ENCODE measurements at places on chromosomes 12 and 14.

- DNase-seq, result no peak
Observed at GRCh38 chr12:20885116-20885515, 74.6 kb downstream of the SLCO1B3 start.

- DNase-seq, result no peak
Observed at GRCh38 chr14:66662374-66662773, 154.4 kb downstream of the GPHN start.

- DNase-seq, result no peak
Observed at GRCh38 chr12:29350080-29350479, 30.9 kb downstream of the ERGIC2 start.

DNA sequence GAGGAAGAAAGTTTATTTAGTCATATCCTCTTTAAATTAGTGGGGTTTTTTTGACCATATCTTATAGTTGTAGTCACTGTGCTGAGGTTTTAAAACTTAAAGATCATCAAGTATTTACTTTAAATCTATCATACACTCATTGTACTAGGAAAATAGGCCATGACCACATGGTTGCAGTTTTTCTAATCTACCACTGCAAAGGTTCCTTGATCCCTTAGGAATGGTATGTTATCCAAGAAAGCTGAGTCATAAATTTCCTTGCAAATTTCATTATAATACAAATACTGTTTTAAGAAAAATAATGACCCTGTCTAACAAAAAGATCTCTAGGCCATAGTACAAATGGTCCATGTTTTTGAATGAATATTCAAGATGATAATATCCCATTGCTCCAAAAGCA lies 74.7 kb downstream of the DBX2 start:
- no peak for DNase-seq

- no peak for DNase-seq
Observed at GRCh38 chr12:32566663-32567295, 112.3 kb upstream of the DNM1L start.

- peak; percentile 54 for DNase-seq
Observed at GRCh38 chr12:116066381-116067230, 210.9 kb downstream of the MED13L start.

GRCh38 chr14:72104011-72104613 lies 171.9 kb downstream of the RGS6 start:
- peak; percentile 10 for DNase-seq

DNA sequence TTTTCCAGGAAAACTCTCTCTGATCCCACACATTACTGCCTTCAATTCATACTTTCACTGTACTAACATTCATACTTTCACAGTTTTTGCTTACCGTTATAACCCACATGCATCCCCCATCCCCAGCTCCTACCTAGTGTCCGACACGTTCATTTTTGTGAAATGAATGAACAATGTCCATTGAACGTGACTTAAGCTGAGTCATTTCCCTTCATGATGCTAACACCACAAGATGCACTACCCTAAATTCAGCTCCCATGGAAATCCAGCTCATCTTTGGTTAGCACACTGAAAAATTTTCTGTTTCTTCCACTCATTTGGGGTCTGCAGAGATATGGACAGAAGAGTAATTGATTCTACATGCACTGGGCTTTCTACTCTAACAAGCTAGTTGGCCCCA lies 84.7 kb downstream of the GALNT4 start:
- no peak for DNase-seq

- DNase-seq, result no peak
Observed at GRCh38 chr14:74685921-74686678, 26.8 kb downstream of the AREL1 start.

DNA sequence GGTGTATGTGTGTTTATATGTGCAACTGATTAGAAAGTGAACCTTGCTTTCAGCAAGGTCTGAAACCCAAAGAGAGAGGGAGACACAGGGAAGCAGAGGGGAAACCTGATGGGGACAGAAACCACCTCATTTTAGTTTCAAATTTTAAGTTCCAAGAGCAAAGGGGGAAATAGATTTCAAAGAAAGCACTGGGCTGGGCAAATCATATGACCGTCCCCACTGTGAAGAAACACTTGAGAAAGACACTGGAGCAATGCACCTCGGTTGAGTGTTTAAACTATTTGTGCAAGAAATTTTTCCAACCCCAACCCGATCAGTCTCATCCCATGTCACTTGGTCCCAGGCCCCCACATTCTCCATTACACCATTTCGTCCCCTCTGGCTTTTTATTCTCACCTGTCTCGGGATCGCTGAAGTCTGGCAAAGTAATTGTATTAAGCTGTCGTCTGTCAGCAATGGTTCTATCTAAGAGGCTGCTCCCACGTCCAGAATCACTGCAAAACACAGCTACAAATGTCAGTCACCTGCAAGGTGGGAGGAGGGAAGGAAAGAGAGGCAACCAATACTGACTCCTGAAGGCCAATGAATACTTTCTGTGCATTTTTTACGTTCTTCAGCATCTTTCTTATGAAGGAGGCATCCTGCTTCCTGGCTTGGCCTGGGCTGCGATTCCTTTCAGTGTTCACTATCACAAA lies 205.7 kb downstream of the TTC7B start:
- no peak for DNase-seq

GRCh38 chr12:4483885-4484823 lies 38.5 kb upstream of the FGF6 start:
- no peak for DNase-seq

- DNase-seq, result peak; percentile 28
Observed at GRCh38 chr12:119666226-119666795, 1.6 kb upstream of the PRKAB1 start.

- DNase-seq, result no peak
Observed at GRCh38 chr14:67541448-67542387, 8.6 kb downstream of the PLEKHH1 start.

- DNase-seq, result no peak
Observed at GRCh38 chr14:69841656-69842055, 37.6 kb upstream of the SMOC1 start.

DNA sequence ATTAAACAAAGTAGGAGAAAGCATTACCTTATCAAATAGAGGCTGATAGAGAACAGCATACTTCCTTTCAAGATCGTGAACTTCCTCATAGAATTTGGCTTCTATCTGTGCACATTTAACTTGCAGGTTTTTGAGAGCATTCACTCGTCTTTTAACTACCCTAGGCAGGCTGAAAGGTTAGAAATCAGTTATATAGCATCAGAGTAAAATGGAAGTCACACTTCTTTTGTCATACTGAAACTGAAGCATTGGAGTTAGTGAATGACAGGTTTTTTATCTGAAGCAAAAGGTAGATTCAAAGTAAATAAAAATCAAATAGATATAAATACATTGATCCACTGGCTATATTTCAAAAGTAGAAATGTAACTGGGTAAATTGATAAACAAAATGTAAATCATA lies 24.4 kb downstream of the NAP1L1 start:
- no peak for DNase-seq

DNA sequence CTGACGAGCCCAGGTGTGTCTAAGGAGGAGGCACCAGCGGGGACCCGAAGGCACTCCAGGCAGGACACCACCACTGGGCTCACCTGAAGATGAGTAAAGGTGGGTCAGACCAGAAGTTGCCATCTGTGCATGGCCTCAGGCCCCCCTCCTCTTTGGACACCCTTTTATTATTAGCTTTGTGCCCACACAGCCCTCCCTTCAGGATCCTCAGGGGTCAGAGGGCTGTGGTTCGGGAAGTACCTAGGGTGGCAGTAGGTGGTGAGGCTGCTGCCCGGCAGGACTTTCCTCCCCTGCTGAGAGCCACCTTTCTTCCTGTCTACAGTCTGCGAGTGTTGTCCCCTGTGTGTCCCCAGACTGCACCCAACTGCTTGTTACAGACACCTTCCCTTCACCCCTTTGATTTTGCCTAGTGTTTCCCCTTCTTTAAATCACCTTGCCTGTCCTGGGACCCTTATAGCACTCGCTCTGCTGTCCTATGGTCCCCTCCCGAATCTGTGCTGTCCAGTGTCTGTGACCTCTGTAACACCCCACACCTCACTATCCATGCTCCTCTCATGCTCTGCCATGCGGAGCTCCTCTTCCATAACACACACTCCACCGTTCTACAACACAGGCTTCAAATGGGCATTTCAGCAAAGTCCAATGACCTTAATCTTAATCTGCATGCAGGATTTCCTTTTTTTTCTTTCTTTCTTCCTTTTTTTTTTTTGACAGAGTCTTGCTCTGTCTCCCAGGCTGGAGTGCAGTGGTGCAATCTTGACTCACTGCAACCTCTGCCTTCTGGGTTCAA lies 25.7 kb downstream of the SOAT2 start:
- peak; percentile 18 for DNase-seq

- no peak for DNase-seq
Observed at GRCh38 chr14:99356031-99356608, 84.1 kb upstream of the BCL11B start.

GRCh38 chr14:68740788-68741476 lies 51.9 kb downstream of the ZFP36L1 start:
- no peak for DNase-seq

DNA sequence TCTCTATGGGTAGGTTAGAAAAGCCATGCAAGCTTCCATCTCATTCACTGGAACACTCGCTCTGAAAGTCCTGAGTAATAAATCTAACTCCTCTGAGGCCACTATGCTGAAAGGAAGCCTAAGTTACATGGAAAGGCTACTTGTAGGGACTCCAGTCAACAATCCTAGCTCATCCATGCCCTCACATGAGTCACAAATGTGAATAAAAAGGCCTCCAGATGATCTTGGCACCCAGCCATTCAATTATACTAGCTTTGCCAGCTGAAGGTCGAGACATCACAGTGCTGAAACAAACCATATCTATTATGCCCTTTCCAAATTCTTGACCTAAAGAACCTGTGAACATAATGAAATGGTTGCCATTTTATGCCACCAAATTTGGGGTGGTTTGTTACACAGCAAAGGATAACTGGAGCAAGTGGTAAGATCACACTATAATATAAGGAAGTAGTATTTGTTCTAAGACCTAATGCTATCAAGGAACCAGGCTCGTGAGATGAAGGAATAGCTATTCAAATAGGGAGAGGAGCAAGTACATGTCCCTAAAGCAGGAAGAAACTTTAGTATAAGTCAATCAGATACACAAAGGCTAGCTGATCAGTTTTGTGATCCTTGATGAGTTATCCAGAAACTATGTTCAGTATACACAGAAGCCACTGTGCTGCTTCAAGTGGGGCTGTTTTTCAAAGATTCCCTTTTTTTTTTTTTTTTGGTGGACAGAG lies 142.1 kb downstream of the MED13L start:
- DNase-seq, result no peak

DNA sequence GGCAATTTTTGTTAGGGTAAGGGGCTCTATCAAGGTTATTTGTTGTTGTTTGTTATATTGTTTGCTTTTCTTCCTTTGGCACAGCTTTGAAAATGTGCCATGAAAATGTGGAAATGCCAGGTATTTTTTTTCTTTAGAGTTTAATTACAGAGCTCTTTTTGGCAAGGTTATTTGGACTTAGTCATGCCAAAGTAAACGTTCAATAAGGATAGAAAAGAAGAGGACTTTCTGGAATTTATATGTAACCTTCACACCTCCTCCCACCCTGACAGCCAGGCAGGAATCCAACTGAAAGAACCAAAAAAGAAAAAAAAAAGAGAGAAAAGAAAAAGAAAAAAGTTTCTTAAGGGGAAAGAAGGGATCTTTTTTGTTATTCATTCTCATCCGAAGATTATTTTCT lies 217.8 kb downstream of the KITLG start:
- no peak for DNase-seq

DNA sequence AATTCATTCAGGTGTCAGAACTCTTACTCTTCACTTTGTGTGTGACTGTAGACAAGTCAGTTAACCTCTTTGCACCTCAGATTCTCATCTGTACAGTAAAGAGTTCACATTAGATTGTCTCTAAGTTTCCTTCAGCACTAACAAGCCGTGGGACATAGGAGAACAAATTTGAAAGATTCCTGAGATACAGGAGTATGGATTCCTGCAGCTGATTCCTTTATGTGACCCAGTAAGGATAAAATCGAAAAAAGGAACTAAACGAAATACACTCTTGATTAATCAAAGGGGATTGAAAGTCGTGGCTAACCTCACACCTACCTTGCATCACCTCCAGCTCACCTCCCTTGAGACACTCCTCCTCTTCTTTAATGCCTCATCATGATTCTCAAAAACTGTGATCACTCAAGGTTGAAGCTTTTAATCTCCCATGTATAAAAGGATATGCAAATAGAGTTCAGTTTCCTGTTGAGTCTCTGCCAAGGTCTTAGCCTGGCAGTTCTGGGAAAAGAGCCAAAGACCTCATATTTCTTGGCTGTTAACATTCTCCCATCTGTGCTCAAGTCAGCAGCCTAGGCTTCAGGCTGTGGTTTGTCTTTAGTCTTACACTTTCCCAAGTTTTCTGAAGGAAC lies 156.6 kb downstream of the DAD1 start:
- DNase-seq, result peak; percentile 78

DNA sequence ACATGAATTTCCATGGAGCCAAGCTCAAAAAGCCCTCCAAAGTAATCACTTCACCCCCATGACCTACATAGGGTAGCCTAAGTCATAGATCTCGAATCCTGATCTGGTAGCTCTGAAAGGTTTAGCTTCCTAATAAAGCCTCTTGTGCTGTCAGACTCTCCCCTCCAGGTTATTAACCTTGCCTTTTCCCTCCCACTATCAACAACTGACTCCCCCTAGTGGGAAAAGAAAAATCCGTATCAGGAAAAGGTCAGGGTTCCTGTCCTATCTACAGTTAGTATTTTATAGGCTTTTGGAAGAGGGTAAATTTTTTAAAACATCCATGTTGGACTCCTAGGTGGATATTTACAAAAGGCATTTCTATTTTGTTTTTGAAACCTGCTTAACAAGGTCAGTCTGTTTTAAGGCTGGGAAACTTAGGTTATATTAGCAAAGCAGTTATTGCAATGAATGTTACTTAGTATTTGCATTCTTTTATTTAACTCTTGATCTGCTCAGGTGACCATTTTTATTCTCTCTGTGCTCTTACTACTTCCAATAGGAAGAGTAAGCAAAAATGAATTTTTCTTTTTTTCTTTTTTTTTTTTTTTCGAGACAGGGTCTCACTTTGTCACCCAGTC lies 8.0 kb downstream of the YY1 start:
- peak; percentile 28 for DNase-seq

GRCh38 chr14:95535226-95536021 lies 574 bp downstream of the GLRX5 start:
- no peak for DNase-seq

- DNase-seq, result no peak
Observed at GRCh38 chr12:2550561-2551411, 244.0 kb upstream of the FKBP4 start.

- no peak for DNase-seq
Observed at GRCh38 chr12:54172168-54172567, 16.6 kb downstream of the SMUG1 start.

- DNase-seq, result no peak
Observed at GRCh38 chr12:91316161-91316906, 133.7 kb upstream of the DCN start.

DNA sequence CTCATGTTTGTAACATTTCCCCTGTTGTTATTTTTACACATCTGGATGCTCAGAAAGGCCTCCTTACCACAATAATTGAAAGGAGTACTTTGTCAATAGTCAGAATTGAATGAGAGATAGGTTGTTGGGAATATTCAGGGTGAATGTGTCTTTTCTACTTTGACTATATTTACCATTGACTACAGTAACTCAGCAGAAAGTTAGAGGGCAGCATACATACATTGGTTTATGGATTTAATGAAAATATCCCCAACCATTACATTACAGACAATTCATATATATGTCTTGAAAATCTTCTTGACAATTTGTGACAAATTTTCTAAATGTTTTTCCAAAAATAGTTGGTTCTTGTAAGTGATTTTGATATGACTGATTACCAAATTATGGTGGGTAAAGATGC lies 97.7 kb downstream of the NTS start:
- DNase-seq, result no peak

Data from AML-193 (cell line).